ENCODE measurements at places on chromosomes 3 and 15.

DNA sequence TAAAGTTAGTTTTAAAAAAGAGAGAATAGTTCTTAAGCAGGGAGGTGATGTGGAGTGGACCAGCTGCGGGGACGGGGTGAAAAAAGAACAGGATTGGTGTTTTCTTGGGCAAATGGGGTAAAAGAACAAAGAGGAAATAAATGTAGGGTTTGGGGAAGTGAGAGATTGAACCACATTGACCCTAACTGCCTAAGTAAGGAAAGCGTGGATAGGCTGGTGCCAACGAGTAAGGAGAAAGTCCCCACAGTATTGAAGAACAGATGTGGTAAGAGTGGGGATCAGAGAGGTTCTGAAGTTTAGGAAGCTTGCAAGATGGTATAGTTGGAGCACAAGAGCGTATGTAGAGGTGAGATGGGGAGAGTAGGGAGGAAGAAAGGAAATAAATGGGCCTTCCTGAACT is 17.0 kb downstream of the IREB2 start:
- DNase-seq: peak; percentile 84

GRCh38 chr3:56188201-56188600 is 280.1 kb downstream of the ERC2 start:
- DNase-seq: no peak

DNA sequence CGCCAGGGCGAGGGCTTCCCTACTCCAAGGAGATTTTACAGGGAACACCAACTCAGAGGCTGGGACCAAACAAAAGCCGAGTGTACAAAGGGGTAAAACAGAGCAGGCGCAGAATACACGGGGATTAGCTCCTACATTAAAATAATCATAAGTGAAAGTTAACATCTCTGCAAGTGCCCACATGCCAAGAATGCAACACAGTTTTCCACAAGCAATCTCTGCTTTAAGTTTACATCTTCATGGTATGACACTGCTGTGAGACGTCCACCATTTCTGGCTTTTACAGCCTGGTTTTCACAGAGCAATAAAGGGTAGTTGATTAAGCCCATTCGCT is 500 bp upstream of the VGLL3 start:
- no peak for DNase-seq

DNA sequence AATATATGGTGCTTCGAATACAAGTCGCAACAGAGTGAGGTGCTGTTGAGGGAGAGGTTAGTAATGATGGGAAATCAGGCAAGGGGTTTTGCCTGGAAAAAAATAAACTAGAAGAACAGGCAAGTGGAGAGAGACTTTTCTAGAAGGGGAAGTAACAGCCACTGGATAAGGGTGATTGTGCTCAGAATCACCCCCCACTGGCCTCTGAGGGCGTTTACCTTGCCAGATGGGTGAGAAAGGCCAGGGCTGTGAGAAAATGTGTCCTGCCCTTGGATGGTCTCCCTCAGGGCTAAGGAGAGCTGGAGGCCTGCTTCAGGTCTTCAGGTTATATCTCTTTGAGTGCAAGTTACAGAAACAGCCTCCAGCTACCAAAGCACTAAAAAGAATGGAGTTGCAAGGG is 151.8 kb downstream of the MEX3B start:
- no peak for DNase-seq

DNA sequence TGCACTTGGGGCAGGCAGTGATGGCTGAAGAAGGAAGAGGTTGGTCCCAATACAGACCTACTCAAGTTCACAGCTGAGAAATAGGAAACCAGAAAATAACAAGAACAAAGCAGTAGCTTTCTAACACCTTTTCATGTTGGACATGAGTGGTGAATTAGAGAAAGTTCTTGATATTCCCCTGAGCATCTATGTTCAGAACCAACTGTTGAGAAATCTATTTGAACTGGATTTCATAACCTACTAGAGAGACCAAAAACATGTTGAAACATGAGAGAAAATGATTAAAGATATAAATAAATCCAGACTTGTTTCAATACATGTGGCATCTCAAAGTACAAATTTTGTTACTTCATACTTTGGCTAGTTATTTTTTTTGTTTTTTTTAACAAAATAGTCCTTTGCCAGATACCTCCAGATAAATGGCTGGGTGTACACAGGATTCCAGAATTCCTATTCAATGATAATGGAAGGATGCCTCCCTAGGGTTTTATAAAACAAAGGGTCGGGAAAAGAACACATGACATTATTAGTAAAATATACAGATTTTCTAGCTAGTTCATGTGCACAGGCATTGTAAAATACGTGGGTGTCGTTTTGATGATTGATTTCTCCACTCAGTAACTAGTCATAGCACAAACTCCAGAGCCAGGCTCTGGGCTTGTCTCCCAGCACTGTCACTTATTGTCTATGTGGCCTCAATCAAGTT is 34.4 kb upstream of the TNFSF10 start:
- peak; percentile 54 for DNase-seq

DNA sequence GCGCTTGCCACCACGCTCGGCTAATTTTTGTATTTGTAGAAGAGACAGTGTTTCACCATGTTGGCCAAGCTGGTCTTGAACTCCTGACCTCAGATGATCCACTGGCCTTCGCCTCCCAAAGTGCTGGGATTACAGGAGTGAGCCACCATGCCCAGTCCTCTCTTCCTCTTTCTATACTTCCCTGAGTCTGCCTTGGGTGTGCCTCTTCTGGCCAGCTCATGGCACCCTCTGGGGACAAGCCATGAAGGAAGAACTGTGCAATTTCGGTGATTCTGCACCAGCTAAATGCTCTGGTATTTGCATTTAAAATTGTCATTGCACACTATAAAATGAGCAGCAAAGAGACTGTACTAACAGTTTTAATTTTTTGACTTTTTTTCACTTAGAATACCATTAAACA is 66.6 kb downstream of the IL20RB start:
- peak; percentile 18 for DNase-seq

DNA sequence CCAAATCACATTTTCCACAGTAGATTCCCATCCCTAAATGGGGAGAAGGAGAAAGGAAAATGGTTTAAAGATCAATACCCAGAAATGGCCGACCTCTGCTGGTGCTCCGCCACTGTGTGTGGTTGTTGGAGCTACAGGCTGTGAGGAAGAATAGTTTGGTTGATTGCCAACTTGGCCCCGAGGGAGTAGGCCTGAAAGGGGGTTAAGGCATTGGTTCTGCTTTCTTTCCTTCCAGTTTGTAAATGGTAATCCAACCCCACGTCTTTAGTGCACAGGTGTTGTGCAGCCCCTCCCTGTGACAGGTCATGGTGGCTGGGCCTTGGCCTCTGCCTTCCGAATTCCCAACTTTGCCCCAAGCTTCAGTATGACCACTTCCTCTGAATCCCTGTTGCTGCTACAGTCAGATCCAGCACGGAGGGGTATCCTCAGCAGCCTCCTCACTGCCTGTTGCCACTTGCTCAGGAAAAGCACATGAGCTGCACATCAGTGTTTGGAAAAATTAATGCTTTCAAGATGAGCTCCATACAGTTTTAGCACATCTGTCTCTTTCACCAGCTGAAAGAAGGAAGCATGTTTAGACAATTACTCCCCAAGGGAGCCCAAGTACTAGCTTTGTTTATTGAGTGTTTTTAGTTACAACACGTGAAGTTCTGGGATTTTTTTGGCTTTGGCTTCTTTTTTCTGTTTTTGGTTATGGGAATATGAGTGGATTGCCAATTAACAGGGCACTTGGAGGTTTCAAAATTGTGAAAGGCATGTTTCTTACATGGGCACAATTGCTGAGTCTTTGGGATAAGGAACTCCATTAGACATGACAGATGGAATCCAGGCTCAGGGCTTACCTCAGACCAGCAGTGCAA is 92.3 kb upstream of the ROPN1 start:
- no peak for DNase-seq

DNA sequence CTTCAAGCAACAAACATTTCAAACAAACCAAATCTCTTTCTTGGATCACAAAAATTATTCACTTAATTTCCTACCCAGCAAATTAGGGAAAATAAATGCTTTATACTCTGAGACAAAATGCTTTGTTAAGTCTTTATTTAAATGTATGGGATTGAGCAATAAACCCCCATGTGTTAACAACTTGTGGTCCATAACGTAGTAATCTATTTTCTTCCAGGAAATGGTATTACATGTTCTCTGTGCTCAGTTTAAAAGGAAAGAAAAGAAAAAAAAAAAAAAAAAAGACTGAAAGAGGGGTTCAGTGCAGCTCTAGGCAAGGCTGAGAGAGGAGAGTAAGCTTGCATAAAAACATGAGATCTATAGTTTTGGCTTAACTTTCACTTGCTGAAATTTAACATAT is 102.3 kb downstream of the PIK3CB start:
- peak; percentile 32 for DNase-seq

- no peak for DNase-seq
Measured at GRCh38 chr15:32105258-32106241, 75.2 kb downstream of the CHRNA7 start.

GRCh38 chr3:44355362-44356033 is 16.9 kb downstream of the TCAIM start:
- DNase-seq: peak; percentile 80

DNA sequence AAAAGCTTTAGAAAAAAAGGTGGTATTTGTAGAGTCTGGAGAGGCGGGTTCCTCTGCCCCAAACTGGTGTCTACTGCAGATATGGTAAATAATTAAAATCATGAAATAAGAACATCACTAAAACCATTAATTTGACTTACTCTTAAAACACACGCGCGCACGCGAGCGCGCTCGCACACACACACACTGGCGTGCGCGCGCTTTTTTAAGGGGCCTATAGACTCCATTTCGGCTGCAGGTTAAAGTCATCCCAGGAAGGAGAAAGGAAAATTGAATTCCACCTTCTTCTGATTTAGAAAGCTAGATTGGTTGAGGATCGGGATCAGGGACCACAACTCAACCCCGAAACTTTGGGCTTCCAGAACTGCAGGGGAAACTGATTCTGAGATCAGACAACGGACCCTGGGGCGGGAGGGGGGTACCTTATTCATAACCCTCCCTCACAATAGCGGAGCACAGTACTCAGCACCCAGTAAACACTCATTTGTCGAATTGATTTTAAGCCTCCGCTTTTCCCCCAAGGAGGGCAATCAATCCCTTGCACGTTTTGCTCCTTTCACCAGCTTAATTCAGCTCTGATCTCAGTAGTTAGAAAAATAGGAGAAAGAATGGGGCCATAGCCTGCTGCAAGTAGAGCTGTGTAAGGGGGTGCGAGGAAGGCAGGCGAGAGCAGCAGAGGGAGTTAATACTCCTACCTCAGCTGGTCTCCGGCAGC is 509 bp upstream of the LRRC3B start:
- no peak for DNase-seq

- DNase-seq: no peak
Measured at GRCh38 chr3:110618512-110619226, 452.9 kb upstream of the NECTIN3 start.

DNA sequence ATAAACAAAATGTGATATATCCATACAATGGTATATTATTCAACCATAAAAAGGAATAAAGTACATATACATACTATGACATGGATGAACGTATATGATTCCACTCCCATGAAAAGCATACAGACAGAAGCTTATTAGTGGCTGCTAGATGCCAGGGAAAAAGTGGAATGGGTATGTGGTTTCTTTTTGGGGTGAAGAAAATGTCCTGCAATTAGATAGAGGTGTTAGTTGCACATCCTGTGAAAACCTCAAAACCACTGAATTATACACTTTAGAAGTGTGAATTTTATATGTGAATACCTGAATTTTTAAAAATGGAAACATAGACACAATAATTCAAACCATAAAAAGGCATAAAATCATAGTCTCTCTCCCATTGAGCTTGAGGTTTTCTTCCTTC is 11.2 kb downstream of the DENND6A start:
- DNase-seq: no peak

- DNase-seq: peak; percentile 51
Measured at GRCh38 chr3:71689291-71689690, 35.9 kb downstream of the EIF4E3 start.

GRCh38 chr3:119395923-119396358 is 67.5 kb downstream of the TMEM39A start:
- DNase-seq: no peak

GRCh38 chr3:129313665-129314385 is 35.2 kb downstream of the HMCES start:
- no peak for DNase-seq

DNA sequence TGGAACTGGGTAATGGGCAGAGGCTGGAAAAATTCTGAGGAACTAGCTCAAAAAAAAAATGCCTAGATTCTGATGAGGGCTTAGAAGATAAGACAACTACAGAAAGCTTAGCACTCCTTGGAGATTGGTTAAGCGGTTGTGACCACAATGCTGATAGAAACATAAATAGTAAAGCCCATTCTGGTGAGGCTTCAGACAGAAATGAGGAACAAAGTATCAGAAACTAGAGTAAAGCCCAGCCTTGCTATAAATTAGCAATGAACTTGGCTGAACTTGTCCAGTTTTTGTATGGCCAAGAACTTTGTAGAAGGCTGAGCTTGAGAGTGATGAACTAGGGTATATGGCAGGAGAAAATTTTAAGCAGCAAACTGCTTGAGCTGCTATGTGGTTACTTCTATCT is 25.4 kb downstream of the GOLGB1 start:
- no peak for DNase-seq

GRCh38 chr3:116757315-116757714 is 47.7 kb downstream of the TUSC7 start:
- no peak for DNase-seq

GRCh38 chr15:69926721-69927120 is 171.0 kb downstream of the TLE3 start:
- no peak for DNase-seq

DNA sequence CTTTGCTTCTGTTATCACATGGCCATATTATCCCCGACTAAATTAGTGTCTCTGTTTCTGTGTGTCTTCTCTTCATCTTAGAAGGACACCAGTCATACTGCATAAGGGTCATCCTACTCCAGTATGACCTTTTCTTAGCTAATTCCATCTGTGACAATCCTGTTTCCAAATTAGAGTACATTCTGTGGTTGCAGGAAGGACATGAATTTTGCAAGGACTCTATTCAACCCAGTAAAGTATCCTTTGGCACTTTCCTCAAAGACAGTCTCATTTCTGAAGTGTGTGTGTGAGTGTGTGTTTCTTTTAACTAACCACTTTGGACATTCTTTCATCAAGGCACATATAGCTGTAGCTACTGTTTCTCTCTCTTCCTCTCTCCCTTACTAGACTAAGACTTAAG is 15.2 kb upstream of the MME start:
- DNase-seq: peak; percentile 65

DNA sequence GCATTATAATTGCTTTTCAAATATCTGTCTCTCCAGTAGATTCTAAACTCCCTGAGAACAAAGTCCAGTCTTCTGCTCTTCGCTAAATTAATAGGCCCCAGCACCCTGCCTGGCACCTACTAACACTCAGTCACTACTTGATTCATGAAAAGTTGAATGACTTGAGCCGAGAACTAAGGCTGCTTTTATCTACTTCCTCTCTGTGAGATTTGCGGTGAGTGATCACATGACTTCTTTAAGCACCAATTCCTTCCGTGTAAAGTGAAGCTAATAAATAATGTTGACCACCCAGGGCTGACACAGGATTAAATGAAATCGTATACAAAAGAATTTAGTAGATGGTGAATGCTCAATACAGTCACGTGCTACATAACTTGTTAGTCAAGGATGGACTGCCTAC is 44.6 kb upstream of the PGPEP1L start:
- no peak for DNase-seq

- no peak for DNase-seq
Measured at GRCh38 chr3:66047311-66048050, 8.8 kb upstream of the MAGI1 start.

GRCh38 chr15:83077491-83078230 is 10.6 kb upstream of the BTBD1 start:
- no peak for DNase-seq

Measured in inflammatory macrophage treated with lipopolysaccharide for 4 hours (primary cell).